AG04449 (cell line): ENCODE measurements at places on chromosomes 7 and 10.

DNA sequence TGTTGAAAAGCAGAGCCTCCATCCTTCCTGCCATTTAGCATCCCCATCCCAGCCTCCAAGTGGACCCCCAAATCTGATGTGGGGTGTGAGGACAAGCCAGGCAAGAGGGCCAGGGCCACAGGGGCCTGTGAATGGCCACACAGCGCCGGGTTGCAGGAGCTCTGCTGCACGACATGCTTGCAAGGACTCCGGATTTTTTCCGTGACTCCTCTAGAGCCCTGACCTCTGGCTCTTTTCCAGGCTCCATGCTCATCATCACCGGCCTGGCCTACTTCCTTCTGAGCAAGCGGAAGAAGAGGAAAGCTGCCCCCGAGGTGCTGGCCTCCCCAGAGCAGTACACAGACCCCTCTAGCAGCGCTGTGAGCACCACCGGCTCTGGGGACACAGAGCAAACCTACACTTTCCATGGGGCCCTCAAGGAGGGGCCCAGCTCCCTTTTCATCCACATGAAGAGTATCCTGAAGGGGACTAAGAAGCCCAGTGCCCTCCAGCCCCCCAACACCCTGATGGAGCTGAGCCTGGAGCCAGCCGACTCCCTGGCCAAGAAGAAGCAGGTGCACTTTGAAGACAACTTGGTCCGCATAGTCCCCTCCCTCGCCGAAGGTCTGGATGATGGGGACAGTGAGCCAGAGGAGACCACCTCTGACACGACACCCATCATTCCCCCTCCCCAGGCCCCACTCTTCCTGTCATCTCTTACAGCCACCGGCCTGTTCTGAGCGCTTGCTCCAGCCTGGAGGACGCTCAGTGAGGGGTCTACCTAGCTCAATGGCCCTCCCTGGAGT is 23.5 kb downstream of the TMEM72 start:
- no peak for DNase-seq

- DNase-seq = no peak
These were observed 427.1 kb downstream of the TCERG1L start for GRCh38 chr10:130884456-130884855.

DNA sequence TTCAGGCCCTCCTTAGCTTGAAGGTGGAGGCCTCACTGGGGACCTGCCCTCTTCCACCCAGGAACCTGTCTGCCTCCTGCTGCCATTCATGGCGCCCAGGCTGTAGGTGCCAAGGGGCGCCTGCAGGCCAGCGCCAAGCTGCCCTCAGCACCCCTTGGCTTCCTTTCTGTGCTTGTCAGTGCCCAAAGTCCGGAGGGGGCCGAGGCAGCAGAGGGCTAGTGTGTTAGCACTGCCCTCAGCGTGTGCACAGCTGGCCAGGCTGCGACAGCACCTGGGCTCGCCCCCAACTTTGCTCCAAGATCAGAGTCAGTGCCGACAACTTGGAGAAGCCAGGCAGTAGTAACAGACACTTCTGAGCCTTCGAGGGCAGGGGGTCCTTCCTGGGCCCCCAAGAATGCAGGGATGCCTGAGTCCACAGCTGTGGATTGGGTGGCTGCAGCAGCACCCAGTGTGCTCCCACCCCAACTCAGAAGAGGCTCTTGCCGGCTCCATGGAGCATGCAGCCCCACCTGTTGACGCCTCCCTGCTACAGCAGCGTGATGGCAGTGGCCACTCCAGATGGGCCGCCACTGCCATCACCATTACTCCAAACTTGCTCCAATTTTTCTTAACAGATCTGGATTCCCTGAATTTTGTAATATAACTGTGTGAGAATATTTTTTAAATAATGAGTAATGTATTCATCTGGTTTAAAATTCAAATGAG is 41.7 kb downstream of the CACUL1 start:
- no peak for DNase-seq

DNA sequence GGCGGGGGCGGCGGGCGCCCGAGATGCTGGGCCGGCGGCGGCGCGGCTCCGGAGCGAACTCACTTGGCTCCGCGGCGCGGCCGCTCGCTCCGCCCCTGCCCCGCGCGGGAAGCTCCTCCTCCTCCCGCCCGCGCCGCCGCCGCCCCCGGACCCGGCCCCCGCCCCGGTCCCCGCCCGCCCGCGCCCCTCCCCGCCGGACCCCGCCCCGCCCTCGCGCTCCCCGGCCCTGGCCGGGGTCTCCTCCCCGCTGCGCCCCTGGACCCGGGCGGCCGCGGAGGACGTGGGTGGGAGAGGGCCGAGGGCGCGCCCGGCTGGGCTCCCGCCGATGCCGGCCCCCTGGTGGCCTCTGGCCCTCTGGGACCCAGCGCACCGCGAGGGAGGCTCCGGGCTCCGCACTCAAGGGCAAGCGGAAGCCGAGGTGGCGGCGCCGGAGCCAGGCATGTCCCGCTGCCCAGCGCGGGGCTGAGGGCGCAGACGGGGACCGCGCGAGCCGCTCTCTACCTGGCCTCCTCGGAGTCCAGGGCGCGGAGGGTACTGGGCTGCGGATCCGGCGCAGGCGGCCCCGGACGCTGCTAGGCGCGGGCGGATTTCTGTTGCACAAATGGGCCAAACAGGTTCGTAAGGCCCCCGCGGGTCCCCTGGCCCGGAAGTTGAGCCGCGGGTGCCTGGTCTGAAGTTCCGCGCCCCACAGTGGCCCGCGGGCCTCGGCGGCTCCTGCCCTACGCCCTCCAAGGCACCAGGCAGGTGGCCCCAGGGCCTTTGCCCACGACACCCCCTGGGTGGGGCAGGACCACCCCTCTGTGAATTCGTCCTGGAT is at the start of gene TCERG1L:
Gene TCERG1L, minus strand, starts transcription at position 61 of the 817 bp plus-strand sequence. CDS start 86 bp downstream, outside the sequence.
- DNase-seq = no peak

DNA sequence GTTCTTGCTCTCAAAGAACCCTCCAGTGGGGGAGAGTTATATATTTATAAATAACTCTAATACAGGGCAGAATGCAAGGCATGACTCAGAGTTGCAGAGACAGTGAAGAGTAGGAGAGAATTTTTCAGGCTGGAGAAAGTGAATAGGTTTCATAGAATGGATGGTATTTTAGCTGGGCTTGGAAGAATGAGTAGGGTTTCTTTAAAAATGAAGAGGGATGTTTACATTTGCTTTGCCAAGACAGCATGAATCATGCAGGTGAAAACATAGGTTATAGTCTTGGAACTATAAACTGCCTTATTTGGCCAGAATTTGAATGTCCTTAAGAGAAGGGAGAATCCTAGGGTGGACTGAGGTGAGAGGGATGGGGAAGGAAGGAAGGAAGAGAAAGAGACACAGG is 124.8 kb downstream of the CPED1 start:
- peak; percentile 24 for DNase-seq

GRCh38 chr7:108222236-108222892 is 92.2 kb upstream of the LAMB4 start:
- peak; percentile 33 for DNase-seq

- DNase-seq = no peak
These were observed 28.1 kb upstream of the NPVF start for GRCh38 chr7:25256333-25256819.

DNA sequence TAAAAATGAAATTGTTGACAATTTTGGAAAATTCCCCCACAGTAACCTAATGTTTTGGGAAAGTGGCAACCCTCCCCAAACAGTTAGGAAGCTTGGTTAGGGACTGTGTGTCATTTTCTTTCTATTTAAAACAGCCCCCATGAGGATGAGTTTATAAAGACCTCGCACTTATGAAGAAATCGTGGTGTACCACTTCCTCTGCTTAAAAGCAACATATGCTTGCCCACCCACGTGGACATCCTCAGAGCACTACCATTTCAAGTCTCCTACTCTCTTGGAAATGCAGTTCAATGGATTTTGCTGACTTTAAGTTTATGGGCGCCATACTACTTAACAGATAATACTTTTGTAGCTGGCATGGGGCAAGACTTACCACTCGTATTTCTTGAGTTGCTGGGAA is 223.8 kb downstream of the DYNC1I1 start:
- DNase-seq = no peak

GRCh38 chr10:100509241-100509840 is 10.3 kb downstream of the SEC31B start:
- DNase-seq = no peak

GRCh38 chr7:137276189-137276588 is 67.3 kb downstream of the PTN start:
- DNase-seq = no peak

GRCh38 chr7:51243631-51244030 is 73.0 kb downstream of the COBL start:
- no peak for DNase-seq

- peak; percentile 93 for DNase-seq
These were observed 23.8 kb upstream of the IFIT2 start for GRCh38 chr10:89278034-89278535.

- no peak for DNase-seq
These were observed 3.3 kb downstream of the MAP3K8 start for GRCh38 chr10:30437031-30437841.

- no peak for DNase-seq
These were observed 34.0 kb upstream of the INSIG1 start for GRCh38 chr7:155263581-155264143.

DNA sequence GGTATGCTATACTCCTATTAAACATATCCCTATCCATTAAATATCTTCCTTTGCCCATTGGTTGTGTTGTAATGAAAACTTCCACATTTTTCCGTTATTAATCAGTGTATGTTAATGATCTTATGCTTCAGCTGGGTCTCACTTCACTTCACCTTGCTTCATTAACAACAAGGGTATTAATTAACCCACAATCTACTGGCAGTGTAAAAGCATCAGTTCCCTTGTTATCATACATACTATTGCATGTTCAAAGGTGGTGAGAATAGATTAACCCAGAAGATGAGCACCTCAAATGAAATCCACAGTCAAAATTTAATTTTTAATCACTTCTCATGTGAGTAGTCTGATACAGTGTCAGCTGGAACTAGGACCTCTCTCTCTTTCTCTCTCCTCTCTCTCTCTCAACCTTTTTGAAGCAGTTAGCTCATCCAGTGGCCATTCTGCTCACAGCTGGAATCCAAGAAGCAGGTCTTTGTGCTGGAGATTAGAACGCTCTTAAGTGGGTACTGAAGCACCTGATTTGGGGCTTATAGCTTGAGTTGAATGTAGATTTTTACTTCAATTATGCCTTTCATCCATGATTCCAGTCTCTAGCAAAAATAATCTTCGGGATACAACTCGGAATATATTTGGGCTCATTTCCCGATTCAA is 172.3 kb downstream of the RAPGEF5 start:
- no peak for DNase-seq

DNA sequence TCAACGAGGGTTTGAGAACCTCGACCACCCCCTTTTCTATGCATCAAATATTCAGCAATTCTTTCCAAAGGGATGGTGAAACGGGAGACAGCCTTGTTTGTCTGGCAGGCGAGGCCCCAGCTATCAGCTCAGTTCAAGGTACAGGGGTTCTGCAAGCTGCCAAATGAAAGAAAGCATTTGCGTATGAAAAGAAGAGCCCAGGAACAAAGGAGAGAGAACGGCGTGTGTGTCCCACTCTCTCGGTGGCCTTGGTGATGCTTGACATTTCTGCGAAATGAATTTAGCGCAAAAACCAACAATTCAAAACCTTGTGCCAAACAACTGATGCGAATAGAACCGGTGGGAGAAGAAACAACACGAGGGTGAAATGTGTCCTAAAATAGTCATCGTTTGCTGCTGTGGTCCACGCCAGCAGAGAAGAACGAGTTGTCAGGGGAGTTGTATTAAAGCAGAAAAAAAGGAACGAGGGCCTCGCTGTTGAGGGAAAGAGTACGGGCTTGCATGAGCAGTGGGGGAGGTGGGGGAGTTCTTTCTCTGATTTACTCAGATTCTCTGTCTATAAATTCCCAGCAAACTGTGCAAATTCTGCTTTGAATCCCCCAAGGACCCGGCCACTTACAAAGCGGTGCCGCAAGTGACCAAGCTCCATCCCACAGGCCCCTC is 97.7 kb downstream of the TMEM130 start:
- DNase-seq = no peak

GRCh38 chr7:157436763-157437480 is 100.1 kb downstream of the DNAJB6 start:
- no peak for DNase-seq

GRCh38 chr7:100620239-100620638 is 7.9 kb downstream of the MOSPD3 start:
- DNase-seq = no peak

DNA sequence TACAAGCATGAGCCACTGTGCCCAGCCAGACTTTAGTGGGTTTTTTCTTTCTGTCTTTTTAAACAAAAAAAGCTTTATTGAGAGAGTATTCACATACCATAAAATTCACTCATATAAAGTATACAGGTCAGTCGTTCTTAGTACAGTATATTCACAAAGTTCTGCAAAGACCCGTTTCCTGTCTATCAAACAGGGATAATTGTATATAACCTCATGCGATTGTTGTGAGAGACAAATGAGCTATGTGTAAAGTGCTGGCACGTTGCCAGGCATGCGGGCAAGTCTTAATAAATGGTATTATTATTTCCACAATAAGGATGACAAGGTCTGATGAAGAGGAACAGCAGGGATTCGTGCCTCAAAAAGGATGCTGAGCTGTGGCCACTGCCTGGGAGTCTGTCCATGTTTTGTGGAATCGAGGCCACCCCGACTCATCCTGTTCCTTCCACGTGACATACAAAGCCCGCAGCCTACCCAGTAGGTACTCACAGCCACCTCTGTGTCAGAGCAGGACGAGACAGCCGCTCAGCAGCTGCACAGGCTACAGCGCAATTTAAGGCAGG is 51.6 kb downstream of the SMKR1 start:
- DNase-seq = no peak

- no peak for DNase-seq
These were observed 123.1 kb upstream of the CCDC6 start for GRCh38 chr10:60029475-60029874.

- DNase-seq = no peak
These were observed 137.2 kb upstream of the GPR22 start for GRCh38 chr7:107332488-107333269.

DNA sequence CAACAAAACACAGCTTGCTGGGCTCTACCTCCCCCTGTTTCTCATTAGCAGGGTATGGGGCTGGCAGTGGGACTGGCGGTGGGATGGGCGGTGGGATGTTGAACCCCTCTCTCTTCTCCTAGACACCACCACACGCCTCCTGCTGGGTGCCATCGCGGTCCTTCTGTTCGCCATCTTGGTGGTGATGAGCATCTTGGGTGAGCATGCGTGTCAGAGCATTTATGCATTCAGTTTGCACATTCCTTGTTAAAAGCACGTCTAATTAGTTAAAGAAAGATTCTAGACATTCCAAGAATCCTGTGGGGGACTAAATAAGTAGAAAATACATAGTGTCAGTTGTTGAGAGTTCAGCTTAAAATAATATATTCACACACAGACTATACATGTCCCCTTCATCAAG is 12.7 kb downstream of the CLEC2L start:
- DNase-seq = no peak

GRCh38 chr7:5428478-5429252 is 5.0 kb upstream of the TNRC18 start:
- no peak for DNase-seq

GRCh38 chr10:13973742-13974141 is 357.0 kb downstream of the FRMD4A start:
- DNase-seq = peak; percentile 70

GRCh38 chr7:155203882-155204691 is 93.6 kb upstream of the INSIG1 start:
- DNase-seq = no peak

DNA sequence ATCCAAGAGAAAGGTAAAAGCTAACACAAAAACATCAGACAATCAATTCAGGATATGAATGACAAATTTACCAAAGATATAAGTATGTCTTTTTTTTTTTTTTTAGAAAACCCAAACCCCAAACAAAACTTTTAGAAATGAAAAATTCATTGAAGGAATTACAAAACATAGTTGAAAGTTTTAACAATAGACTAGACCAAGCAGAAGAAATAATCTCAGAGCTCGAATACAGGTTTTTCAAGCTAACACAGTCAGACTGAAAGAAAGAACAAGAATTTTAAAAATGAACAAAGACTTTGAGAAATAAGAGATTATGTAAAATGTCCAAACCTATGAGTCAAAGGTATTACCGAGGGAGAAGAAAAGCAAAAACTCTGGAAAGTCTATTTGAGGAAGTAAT is 198.3 kb upstream of the SLC26A5 start:
- no peak for DNase-seq
